ENCODE measurements at places on chromosomes 4 and X. TPM values are rescaled to one million over a fixed set of nuclear protein-coding genes. Genes with fewer than 3 reads are reported as not detected.

- DNase-seq = no peak
Measured at GRCh38 chrX:20596856-20597255, 330.1 kb upstream of the RPS6KA3 start.

DNA sequence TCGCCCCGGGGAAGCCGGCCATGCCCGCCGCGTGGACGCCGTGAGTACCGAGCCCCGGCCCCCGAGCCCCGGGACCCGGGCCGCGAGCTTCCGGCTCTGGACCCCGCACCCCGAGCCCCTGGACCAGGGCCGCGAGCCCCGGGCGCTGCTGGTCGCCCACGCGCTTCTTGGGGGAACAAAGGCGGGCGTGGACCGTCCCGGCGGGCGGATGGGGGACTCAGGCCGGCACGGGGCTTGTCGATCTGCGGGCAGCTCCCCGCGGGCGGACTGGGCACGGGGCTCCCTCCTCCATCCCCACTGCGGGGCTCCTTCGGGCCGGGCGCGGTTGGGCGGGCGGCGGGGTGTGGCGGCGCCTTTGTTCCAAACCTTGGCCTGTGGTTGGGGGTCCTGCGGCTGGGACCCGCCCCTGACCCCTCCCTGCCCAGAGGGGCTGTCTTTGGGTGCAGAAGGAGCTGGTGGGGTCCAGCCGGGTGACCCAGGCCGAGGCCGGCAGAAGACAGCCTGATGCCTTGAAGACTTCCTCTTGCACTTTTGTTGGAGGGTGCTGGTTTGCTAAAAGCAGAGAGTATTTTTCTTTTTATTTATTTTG lies 25.2 kb upstream of the ADD1 start:
- no peak for DNase-seq

DNA sequence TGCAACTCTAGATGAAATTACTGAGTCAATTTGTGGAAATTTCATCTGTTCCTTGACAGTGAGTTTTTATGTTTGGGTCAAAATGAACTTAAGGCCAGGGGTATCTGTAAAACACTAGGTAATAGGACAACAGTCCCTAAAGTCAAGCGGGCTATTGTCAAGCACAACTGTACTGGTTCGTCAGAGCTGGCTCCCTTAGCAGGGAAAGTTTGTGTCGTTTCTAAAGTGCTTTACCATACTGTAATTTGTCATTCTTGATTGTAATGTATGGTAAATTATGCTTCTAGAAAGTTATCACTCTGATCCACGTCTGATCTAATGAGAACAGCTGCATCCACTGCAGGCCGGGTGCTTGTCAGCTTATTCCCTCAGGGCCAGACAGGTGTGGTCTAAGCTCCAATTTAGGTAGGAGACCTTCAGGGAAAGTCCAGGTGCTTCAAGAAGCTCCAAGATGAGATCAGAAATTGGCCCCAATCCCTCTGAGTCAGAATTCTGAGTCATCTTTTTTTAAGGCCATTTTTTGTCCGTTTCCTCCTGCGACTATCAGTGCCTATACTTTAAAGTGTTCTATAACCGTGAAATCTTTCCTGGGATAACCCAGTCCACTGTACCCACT lies 92.2 kb downstream of the PALLD start:
- no peak for DNase-seq

GRCh38 chr4:3262208-3263052 lies 13.5 kb downstream of the MSANTD1 start:
- DNase-seq = no peak

NOP14 gene
- 6.1 TPM for total RNA-seq

Data from frontal cortex (tissue), 4 donors.